Epithelial cell of proximal tubule (primary cell): ENCODE measurements at places on chromosomes 16 and 17.
A peak's percentile ranks its signal among the peaks of the same experiment; 100 is the strongest.

DNA sequence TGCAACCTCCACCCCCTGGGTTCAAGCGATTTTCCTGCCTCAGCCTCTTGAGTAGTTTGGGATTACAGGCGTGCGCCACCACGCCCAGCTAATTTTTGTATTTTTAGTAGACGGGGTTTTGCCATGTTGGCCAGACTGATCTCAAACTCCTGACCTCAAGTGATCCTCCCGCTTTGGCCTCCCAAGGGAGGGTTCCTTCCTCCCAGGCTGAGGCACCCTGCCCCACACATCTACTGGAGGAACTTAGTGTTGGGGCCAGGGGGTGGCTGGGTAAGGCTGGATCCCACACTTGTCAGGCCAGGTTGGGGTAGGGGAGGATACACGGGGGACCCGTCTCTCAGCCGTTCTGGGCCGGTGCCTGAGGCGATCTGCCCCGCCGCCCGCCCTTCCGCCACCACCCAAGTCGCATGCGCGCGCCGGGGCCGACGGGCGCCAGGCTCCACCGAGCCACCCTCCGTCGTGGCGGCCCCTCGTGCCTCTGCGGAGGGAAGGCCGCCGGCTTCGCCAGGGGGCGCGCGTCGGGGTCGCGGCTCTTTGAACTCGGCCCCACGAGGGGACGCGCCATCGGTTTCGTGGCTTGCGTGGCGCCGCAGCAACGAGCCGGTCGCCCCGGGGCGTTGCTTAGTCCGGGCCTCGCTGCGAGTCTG, 15.9 kb downstream of the GRB7 start:
- no peak for DNase-seq

GRCh38 chr17:83086199-83086880, 6.9 kb downstream of the METRNL start:
- DNase-seq, result no peak

DNA sequence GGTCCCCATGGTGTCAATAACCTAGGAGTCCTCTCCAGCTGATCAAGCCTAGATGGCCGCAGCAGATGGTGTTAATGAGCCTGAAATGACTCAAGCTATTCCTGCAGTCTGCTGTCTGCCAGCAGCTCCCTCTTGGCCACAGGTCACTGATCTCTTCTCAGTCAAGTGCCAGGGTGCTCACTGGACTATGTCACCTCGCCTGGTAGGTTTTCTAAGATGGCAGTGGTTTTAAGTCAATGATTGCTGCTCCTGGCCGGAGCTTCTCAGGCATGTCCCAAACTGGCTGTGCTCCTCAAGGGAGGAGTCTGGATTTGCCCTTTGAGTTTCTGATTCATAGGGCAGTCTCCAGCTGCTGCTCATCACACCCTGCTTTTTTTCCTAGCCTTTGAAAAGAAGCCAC, 58.6 kb upstream of the SHISA6 start:
- peak; percentile 85 for DNase-seq

DNA sequence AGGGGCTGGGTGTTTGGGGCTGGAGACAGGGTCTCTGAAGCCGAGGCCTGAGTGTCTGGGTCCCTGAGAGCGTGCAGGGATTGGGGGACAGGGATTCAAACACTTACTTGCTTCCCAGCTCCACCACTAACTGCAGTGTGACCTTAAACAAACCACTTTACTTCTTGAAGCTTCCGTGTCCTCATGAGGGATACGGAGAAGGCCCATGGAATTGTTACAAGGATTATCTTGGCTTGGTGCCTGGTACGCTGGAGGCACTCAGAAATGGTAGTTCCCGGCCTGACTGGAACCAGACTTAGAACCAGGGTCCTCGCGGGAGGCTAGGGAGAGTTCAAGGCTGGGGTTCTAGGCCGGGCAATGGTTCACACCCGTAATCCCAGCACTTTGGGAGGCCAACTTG, 2.9 kb upstream of the CXCL16 start:
- DNase-seq, result no peak

- no peak for DNase-seq
These were observed 20.2 kb upstream of the CPSF4L start for GRCh38 chr17:73281928-73282327.
